ENCODE measurements at places on chromosomes 5 and 9.

GRCh38 chr5:180193749-180194375 lies 15.1 kb downstream of the RASGEF1C start:
- DNase-seq = no peak

DNA sequence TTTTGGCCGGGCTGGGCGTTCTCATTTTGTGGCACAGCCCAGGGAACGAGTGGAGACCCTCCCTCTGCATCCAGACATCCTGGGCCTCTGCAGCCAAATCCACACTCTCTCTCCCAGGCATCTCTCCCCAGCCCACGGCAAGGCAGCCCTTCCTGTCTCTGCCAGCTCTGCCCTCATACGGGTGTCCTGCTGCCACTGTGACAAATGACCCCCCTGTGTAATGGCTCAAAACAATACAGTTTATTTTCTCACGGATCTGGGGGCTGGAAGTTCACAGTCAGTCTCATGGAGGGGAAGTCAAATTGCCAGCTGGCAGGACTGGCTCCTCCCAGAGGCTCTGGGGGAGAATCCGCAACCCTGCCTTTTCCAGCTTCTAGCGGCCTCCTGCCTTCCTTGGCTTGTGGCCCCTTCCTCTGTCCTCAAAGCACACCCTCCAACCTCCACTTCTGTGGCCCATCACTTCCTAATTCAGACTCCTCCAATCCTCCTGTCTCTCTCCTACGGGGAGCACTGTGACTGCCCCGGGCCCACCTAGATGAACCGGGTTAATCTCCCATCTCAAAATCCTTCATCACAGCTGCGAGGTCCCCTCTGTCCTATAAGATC lies 70.2 kb upstream of the COL5A1 start:
- no peak for DNase-seq

- no peak for DNase-seq
These were observed 1.2 kb downstream of the PURA start for GRCh38 chr5:140115186-140115500.

DNA sequence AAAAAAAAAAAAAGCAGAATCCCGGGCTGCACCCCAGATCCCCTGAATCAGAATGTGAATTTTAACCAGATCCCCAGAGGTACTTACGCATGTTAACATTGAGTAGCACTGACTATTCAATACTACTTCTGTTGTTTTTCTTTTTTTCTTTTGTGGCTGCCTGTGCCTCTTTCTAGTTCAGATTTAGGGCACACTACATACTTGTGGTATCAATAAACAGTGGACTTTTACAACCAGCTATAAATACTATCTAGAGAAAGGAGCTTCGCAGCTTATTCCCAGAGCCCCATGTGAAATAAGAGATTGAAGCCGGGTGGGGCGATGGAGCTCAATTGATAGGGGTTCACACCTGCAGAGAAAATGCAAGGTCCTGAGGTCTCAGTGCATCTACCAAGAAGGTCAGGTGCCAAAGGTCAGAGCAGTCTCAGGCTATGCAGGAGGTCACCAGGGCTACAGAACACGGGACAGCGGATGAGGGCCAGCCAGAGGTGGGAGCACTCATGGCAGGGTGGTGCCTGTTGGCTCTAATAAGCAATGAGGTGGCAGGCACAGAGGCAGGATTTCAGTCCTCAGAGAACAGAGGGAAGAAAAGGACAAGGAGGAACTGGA lies 22.3 kb downstream of the WWC1 start:
- DNase-seq = no peak

GRCh38 chr5:174626369-174626920 lies 97.9 kb upstream of the MSX2 start:
- DNase-seq = no peak

GRCh38 chr5:153256-153655 lies 38.0 kb upstream of the LRRC14B start:
- DNase-seq = peak; percentile 13

DNA sequence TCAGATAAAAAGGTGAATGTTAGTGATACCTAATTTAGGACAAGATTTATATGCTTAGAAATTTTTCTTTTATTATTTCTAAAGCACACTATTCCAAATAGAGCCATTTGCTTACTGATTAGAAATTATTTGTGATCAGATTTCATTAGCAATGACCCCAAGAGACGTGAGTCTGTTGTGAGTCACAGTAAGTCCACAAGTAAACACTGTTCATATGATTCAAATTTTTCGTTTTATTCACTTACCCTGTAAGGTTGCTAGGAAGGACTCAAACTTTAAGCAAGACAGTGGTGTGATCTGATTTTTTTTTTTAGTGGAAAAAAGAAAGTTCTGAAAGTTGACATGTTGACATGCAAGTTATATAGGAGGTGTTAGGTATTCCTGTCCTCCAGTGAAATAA lies 1.2 kb downstream of the CARD6 start:
- no peak for DNase-seq

- DNase-seq = no peak
These were observed 110.6 kb downstream of the MLLT3 start for GRCh38 chr9:20511686-20512085.

DNA sequence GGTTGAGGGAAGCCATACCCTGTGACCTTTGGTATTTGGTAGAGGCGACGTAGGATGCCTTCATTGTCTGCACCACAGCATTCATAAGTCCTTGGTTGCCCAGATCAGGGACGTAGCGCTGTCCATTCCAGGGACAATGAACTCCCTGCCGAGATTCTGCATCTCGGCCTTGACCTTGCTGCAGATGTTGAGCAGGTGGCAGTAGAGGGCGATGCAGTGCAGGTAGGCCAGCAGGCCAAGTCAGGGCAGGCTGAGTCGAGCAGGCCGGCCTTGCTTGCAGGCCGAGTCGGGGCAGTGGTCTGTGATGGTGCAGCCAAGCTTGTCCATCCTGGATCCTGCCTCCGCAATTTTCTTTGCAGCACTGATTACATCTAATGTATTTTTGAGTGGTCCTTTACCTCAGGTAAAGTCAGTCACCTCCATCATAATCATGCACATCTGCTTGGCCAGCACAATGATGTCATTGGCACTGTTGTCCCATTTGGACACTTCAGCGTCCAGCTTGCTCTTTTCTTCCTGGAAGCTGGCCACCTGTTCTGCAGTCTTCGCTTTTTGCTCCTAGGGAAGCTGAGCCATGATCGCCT lies 93.4 kb upstream of the CCDC112 start:
- no peak for DNase-seq

GRCh38 chr9:133263557-133263956 lies 11.4 kb downstream of the ABO start:
- no peak for DNase-seq

Data from A172 (cell line).